AG08395 (cell line): ENCODE measurements at places on chromosomes 7 and 10.

DNA sequence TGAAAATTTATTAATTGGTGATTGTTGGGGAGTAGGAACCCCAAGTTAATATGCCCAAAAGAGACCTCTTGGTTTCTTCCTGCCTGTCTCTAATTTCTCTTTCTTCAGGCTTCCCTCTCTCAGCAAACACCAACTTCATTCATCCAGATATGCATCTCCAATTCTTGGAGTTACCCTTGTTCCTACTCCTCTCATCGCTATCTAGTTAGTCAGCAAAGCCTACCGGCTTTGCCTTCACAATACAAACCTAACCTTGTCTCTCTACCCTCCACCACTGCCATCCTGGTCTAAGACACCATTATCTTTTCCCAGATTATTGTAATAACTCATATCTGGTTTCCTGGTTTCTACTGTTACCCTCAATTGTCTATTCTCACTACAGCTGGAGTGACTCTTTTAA is 47.9 kb downstream of the MRPL32 start:
- DNase-seq, result no peak

GRCh38 chr7:22885797-22886261 is 63.2 kb upstream of the TOMM7 start:
- DNase-seq, result no peak

- DNase-seq, result no peak
Observed at GRCh38 chr7:156554488-156554887, 86.1 kb upstream of the RNF32 start.

DNA sequence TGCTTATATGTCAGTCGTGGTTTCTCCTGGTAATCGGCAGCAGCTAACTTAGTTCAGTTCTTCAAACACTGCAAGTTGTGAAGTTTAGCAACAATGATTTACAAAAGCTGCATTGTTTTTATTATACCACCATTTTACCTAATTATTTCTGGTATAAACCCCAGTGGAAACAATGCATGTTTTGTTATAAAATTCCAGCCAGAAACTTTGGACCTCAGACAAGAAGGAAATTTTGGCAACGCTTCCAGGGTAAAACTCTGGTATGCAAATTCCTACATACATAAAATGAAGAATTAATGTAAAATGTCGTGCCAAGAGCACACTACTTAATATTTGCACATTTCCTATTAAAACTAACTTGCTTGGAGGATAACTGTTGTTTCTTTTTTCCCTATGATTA is 277.4 kb upstream of the LYZL1 start:
- no peak for DNase-seq

DNA sequence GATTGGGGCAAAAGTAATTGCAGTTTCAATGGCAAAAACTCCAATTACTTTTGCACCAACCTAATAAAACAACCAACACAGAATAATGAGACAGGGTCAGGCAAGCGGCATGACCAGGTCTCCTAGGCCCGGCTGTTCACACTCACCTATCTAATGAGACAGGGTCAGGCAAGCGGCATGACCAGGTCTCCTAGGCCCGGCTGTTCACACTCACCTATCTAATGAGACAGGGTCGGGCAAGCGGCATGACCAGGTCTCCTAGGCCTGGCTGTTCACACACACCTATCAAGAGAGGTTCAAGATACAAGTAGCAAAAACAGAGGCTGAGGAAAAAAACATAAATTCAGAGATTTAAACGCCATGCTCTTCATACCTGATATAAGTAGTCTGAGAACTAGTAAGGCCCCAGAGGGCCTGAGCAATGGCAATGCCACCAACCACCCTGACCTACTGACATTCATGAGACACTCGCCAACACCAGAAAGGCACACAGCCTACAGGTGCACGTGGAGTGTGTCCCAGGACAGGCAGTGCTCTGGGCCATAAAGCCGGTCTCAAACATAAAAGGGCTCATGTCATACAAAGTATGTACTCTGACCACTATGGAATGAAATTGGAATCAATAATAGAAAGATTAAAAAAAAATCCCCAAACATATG is 40.6 kb upstream of the NCAPG2 start:
- DNase-seq, result no peak

DNA sequence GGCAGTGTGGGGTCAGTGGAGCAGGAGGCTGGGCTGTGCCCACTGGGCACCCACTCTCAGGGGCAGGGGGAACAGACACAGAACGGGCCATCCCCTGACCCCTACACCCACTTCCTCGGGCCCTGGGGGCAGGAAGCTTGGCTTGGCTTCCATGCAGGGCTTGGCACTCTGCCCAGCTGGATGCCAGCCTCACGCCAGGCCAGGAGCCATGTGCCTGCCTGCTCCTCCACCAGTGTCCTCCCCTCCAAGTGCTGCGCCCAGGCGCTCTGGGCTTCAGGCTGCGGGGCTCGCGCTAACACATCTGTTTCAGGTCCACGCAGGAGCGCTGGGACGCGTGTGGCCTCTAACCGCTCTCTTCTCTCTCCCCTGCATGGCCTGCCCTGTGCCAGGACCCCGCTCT is 12.7 kb downstream of the LDB3 start:
- DNase-seq, result no peak

- no peak for DNase-seq
Observed at GRCh38 chr7:106010331-106010730, 47.3 kb downstream of the CDHR3 start.

- DNase-seq, result no peak
Observed at GRCh38 chr7:69260023-69260422, 338.3 kb upstream of the AUTS2 start.

DNA sequence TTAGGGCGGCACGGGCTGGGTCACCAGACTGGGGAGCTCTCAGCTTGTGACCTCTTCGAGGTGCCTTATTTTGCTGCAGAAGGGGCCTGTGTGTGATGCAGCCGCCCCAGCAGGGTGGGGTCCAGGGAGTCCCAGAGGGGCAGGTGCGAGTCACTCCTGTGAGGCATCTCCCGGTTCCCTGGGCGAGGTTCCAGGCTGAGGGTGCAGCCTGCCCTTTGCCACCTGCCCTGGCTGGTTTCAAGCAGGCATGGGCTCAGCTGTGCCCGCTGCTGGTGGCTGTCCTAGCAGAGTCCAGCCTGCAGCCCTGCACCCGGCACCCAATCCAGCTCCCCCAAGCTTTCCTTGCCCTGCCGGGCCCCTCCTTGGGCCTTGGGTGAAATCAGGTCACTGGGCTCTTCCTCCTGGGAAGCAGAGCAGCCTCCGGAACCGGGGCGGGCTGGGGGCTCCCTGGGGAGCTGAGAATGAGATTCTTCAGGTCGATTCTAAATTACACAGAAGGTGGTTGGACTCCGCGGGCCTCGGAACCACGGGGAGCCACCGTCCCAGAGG is 64.8 kb downstream of the PWWP2B start:
- no peak for DNase-seq

GRCh38 chr7:149291036-149291780 is 29.2 kb downstream of the ZNF783 start:
- no peak for DNase-seq

DNA sequence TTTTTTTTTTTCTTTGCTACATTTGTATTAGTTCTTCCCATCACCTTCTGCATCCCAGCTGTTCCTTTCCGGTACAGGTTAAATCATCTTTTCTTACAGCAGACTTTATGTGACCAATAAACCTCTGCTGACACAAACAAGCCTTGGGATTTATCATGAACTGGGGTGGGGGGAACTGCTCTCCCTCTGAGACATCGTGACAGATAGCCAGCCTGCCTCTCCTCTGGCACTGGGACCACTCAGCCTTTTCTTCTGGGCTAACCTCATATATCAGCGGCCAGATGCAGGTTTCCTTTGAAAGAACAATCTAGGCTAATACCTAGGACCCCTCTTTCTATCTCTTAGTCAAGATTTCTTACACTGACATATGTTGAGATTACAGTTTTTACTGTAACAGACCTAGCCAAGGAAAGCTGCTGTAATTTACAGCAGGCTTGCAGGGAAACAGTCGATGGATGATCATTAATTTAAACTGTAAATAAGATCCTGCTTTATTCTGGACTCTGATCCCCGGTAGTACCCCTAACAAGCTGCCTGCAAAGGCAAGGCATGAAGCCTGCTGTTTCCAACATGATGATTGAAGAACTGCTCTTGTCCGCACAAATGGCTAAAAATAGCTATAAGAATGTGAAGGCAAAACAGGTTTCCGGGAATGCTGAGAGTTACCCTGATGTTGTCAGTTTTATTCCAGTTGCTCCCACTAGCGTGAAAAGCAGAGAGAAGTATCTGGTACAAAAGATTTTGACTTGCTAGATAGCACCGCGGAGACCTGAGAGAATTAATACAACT is 338.7 kb downstream of the SORCS1 start:
- DNase-seq, result no peak

- no peak for DNase-seq
Observed at GRCh38 chr10:20890009-20890408, 7.1 kb downstream of the NEBL start.

DNA sequence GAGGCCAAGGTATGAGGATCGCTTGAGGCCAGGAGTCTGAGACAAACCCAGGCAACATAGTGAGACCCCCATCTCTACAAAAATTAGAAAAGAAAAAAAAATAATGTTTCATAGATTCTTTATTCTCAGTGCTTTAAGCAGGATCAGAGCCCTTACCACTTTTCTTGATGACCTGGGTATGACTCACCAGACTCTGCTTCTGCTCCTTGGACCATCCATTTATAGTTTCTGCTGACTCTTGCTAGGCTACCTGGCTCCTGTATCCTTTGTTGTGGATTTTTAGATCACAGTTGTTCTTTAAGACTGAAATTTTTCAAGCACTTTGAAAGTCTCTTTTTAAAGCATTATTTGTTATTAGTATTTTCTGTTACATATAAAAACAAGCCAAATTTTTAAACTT is 411.1 kb downstream of the GFRA1 start:
- peak; percentile 51 for DNase-seq

- DNase-seq, result peak; percentile 84
Observed at GRCh38 chr10:3045471-3046209, 21.7 kb upstream of the PFKP start.
